ENCODE measurements at places on chromosomes 12 and 14.
A peak's percentile ranks its signal among the peaks of the same experiment; 100 is the strongest.

GRCh38 chr12:91704446-91704845, 441.2 kb downstream of the BTG1 start:
- DNase-seq, result no peak

- no peak for DNase-seq
Observed at GRCh38 chr14:75915045-75915444, 66.8 kb downstream of the TGFB3 start.

DNA sequence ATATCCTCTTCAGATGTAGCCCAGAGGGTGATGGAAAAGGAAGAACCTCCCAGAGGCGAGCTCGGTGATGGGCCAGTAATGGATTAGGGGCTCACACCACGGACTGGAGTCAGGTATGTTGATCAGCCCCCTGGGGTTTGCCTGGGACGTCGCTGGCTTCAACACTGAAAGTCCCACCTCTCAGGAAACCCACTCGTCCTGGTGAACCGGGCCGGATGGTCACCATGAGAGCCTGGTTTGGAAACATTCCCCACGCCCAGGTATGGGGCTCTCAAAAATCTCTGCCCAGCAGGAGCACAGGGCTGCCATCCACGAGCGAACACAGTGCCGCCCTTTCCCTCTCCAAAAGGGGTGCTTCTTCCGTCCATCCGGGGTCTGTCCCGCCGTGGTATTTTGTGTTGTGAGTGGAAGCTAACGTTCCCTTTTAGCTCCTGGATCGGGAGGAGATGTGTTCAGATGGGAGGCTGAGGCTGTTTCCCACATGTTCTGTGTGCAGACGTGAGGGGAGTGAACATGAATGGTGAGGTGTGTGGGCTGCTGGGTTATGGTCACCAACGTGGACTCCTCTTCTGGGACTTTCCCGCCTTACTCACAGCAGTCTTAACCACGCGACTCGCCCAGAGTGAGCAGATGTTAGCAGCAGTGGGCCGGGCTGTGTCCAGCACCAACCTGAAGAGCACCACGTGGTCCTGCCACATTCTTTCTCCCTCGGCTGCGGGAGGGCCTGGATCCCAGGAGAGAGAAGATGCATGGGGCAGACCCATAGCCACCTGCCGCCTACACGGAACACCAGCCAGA, 139.2 kb downstream of the KIF26A start:
- DNase-seq, result peak; percentile 16

- peak; percentile 71 for DNase-seq
Observed at GRCh38 chr12:130633771-130634170, 82.3 kb downstream of the RIMBP2 start.

DNA sequence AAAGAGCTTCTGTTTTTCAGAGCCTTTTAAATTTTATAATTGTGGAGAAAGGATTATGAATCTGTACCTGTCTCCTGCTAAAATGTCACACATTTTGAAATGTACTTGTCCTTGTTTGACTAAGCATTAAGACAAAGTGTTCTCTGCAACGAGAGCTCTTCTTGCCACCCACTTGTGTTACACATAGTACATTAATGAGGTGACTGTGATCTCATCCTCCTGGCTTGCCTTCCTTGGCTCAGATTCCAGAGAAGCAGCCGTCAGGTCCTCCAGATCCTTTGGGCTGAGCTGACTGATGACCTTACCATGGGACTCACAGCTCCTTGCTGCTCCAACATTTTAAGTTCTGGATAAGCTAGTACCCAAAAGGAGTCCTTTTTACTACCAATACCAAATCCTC, 81.4 kb downstream of the BBS10 start:
- DNase-seq, result no peak

GRCh38 chr12:19908830-19909229, 459.5 kb upstream of the PDE3A start:
- DNase-seq, result no peak

DNA sequence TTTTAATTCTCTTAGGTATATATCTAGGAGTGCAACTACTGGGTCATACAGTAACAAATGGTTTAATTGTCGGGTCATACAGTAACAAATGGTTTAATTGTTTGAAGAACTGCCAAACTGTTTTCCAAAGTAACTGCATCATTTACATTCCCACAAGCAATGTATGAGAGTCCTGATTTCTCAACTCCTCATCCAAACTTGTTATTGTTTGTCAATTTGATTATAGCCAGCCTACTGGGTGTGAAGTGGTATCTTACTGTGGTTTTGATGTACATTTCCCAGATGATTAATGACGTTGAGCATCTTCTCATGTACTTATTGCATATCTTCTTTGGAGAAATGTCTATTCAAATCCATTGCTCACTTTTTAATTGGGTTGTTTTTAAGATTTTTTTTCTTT, 67.6 kb upstream of the CFL2 start:
- no peak for DNase-seq

DNA sequence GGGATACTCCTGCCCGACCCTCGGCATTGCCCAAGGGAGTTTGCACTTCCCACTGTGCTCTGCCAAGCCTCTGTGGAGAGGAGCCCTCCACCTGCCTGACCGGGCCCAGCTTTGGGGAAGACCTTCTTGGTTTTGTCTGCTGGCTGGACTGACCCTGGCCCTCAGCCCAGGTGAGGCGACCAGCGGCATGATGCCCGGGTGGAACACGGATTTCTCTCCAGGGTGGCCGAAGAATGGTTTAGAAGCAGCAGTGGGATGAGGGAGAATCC, 15.6 kb downstream of the ZBTB42 start:
- DNase-seq, result no peak

DNA sequence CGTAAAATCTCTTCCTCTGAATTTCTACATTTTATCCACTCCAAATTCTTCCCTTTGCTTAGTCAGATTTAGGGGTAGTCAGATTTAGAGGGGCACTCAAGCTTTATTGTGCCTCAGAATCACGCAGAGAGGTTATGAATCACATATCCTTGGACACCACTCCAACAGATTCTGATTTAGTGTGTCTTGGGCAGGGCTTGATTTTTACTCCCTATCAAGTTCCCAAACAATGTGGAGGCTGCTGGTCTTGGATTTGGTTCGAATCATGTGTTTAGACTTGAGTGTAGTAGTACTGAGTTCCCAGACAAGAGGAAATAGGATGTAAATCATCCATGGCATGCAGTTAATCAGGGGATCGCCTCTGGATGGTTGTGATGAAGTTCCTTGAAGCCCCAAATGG, 298.1 kb upstream of the CLEC14A start:
- no peak for DNase-seq

GRCh38 chr14:89833120-89833532, 121.4 kb downstream of the EFCAB11 start:
- DNase-seq, result no peak

GRCh38 chr12:119940897-119941296, 48.1 kb upstream of the BICDL1 start:
- DNase-seq, result no peak

- no peak for DNase-seq
Observed at GRCh38 chr12:71045781-71046180, 112.0 kb downstream of the TSPAN8 start.

- DNase-seq, result no peak
Observed at GRCh38 chr14:100240668-100241032, 1.7 kb downstream of the YY1 start.

DNA sequence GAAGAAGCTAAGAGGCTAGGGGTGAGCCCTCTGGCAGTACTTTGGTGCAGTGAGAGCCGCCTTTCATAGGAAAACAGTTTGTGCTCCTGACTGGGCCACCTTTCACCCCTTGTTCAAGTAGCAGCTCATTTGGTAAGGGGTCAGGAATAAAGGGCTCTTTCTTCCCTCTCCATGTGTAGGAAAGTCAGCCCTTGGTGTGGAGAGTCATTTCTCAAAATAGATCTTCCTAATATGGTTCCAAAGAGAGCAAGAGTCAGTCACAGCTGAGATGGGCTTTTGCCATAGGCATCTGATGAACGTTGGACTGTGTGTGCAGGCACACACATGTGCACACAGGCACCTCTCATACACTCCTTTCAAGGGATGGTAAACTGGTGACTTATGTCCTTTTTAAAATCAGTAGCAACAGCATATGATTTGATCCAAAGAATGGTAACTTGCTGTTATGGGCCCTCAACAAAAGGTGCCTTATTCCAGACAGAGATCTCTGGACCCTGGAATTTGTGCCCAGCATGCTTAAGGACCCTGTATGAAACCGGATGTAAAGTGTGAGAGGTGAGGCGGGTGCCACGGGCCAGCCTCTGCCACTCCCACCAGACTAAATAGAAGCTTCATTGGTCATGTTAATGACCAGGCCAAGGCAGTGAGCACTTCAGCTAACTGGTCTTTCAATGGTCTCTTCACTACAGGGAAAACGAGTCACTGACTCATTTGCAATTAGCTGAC, 16.7 kb upstream of the RIC8B start:
- DNase-seq, result no peak

DNA sequence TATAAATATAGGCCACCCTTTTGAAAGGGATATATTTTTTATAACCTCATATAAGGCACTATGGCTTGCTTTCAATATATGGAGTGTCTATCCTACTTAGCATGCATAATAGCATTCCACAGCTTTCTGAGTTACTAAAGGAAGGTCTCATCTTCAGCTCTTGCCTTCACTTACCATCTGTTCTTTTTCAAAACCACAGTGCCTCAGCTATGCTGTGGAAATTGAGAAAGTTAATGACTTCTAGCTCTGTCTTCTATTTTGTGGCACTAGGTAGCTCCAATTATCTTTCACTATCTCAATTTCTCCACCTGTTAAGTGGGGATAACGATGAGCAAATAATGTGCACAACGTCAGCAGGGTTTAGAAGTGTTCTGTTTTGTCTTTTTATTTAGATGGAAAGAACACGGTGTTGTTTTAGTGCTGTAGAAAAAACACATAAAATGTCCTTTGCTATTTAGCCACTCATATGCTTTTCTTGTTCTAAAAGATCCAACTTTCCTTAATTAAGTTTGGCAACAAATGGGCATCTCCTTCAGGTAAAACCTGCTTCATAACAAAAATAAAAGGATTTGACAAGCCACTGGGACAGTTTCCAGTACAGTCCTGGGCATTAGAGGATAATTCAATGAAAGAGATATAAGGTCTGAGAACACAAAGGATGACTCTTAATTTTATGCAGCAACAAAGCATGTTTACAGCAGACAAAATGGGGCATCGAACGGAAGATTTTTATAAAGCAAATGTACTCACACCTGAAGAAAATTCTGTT, 462.0 kb upstream of the SYT1 start:
- DNase-seq, result no peak

DNA sequence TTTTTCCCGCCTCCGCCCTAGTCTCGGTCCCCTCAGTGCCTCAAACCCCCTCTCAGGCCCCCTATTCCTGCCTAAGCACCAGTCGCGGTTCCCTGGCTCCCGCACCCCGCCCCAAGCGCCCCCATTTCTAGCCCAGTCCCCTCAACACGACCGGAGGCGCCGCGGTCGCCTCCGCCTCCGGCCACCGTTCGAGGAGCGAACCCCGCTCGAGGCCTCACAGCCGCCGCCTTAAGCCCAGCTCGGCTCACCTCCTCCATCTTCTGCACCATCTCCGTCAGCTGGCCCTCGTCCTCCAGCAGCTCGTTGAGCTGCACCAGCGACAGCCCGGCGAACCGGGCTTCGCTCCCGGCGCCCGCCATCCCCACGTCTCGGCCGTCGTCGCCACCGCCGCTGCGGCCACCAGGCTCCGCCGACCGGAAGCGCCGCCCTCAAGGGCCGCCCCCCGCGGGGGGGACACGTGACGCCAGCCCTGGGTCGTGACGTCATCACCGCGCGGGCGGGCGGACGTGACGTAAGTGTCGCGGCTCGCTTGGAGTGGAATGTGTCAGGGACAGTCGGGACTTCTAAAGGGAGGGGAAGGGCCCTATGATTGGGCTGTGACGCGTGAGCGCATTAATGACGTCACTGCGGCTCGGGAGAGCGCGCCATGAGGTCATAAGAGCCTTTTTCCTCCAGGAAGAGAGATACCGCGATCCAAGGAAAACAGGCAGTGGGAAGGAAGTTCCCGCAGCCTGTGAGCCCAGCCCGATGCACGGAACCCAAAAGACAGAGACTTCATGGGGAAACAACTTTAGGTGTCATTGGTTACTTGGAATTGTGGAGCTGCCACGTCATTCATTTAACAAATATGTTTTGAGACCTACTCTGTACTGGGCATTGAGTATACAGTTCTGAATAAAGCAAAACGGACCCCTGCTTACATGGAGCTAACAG, at the start of gene VPS37B:
Gene VPS37B (minus strand): TSS at position 421 of the 933 bp plus-strand sequence. CDS start 62 bp downstream, at position 359.
- DNase-seq, result peak; percentile 90

GRCh38 chr12:63843254-63843720, 1.2 kb upstream of the SRGAP1 start:
- no peak for DNase-seq

DNA sequence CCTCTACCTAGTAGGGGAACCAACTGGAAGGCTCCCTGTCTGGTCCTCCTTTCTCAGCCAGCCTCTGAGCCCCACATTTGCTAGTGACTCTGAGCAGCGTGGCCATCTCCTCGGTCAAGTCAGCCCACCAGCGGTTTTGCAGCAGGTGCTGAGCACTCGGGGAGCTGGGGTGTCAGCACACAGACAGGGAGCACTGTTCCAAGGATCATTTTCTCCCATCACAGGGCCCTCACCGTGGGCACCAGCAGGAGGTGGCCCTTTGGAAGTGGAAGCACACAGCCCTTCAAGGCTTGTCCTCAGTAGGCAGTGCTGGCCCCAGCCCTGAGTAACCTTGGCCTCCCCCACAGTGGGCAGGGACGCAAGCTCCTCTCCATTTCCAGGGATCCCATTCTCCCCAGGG, 24.1 kb upstream of the EML1 start:
- DNase-seq, result no peak

DNA sequence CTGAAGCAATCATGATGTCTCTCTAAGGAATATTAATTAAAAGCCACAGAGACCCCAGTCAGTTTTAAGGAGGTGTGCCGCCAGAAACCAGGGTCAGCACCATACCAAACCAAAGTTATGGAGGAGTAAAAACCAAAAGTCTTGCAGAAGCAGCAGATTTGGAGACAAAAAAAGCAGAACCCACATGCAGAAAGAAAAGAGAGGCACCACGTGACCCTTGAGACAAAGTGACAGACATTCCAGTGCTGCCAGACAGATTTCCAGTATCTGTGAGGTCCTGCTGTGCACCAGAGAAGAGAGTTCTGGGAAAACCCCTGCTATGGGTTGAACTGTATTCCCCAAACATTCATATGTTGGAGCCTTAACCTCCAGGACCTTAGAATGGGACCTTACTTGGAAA, 59.7 kb downstream of the CAPZA3 start:
- DNase-seq, result no peak

DNA sequence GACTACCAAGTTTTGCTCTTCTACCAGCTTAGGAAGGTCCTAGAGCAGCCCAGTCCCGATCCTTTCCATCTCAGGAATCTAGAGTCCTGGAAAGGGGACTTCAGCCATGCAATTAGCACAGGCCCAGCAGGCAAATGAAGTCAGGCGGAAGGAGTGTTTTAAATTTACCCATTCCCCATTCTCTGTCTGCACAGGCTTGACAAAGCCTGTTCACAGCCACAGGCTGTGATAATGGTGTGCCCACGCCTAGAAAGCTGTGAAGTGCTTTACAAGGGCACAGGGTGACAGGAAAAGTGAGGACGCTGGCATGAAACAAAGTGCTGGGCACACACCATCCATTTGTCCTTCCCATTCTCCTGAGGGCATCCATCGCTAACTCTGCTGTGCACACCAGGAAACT, 79.0 kb downstream of the PITPNM2 start:
- no peak for DNase-seq

- no peak for DNase-seq
Observed at GRCh38 chr12:26090836-26091510, 33.9 kb downstream of the BHLHE41 start.

- peak; percentile 70 for DNase-seq
Observed at GRCh38 chr12:77925536-77926108, 94.9 kb downstream of the NAV3 start.
